ENCODE measurements at places on chromosomes 3 and 15. TPM values are rescaled to one million over a fixed set of nuclear protein-coding genes. Genes with fewer than 3 reads are reported as not detected.

DNA sequence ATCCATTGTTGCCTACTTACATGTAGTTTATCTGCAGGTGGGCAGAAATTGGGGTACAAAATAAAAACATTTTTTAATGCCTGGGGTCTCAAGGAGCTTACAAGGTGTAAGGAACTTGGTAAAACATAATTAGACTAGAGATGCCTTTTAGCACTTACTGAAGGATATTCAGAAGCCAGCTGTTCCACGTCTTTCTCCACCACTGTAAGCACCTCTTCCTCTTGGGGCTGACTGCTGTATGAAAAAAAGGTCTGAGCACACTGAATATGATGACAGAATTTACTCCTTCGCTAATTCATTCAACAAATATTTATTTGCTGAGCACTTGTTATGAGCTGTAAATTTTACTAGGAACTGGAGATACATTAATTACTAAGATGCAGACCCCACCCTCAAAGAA, 539.1 kb downstream of the UNC13C start:
- no peaks in the 10 kb centered on the region for H3K4me1 ChIP-seq
- H3K27ac ChIP-seq = no peak overlapping the region
- no peaks in the 10 kb centered on the region for H3K27me3 ChIP-seq
- DNase-seq = no peak
- no peak overlapping the region for H3K4me3 ChIP-seq

DNA sequence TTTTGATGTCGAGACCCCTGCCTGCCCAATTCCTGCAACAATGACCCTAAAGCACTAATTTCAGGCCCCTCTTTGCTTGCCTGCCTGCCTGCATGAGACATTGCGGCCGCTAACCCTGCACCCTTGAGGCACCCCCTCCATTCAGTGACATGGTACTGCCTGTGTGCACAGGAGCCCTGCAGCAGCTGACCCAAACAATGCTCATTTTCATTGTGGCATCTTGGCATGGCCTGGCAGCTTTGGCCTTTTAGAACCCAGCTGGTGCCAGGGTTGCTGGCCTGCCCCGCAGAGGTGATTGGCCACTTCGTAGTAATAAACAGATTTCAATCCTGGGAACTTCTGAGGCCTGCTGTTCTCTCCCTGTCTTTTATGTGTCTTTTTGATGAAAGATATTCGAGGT, 33.8 kb downstream of the SLCO3A1 start:
- no peaks in the 10 kb centered on the region for H3K4me1 ChIP-seq
- H3K27ac ChIP-seq = no peak overlapping the region
- DNase-seq = no peak
- H3K4me3 ChIP-seq = no peak overlapping the region
- no peaks in the 10 kb centered on the region for H3K27me3 ChIP-seq

The GNAT1 gene
- not detected for total RNA-seq

The MORC1 gene
- total RNA-seq = not detected

DNA sequence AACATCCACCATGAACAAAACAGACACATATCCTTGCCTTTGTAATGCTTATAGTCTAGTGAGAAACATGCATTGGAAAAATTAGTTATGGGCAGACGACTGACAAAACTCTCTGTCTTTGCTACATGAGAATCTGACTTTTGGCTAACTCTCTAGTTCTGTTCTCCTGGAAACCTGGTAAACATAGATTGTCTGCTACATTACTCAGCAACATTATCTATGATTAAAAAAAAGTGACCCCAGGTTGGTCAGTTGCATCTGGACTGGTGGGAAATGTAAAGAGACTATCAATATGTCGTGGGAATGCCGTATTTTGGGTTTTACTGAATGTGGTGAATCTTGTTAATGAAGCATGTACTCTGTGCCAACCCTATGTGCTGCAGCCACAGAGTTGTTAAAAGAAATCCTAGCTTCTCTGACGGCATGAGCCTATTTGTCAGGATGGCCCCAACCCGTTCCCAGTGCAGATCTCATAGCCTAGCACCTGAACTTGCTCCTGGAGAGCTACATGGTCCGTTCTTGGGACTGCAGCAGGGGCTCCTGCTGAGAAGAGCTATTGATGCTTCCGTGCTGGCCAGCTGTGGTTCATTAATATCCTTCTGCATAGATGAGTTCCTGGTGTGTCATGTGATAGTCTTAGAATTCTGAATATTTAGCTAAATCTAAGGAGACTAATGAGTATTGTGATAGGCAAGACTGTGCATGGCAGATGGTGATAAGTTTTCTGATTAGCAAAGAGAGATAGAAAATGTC, 311.7 kb upstream of the ZNF717 start:
- no peaks in the 10 kb centered on the region for H3K36me3 ChIP-seq
- H3K27me3 ChIP-seq = no peaks in the 10 kb centered on the region
- no peak overlapping the region for H3K4me3 ChIP-seq
- H3K27ac ChIP-seq = no peak overlapping the region
- DNase-seq = no peak

The DNAH12 gene
- total RNA-seq = 4.4 TPM

GRCh38 chr15:54820098-54820497, 376.6 kb downstream of the RSL24D1 start:
- no peak for DNase-seq
- H3K27me3 ChIP-seq = no peaks in the 10 kb centered on the region
- no peak overlapping the region for H3K4me3 ChIP-seq
- H3K36me3 ChIP-seq = no peaks in the 10 kb centered on the region

The MME gene
- total RNA-seq = 6.2 TPM
